ENCODE measurements at places on chromosomes 4 and X.
A peak's percentile ranks its signal among the peaks of the same experiment; 100 is the strongest.

DNA sequence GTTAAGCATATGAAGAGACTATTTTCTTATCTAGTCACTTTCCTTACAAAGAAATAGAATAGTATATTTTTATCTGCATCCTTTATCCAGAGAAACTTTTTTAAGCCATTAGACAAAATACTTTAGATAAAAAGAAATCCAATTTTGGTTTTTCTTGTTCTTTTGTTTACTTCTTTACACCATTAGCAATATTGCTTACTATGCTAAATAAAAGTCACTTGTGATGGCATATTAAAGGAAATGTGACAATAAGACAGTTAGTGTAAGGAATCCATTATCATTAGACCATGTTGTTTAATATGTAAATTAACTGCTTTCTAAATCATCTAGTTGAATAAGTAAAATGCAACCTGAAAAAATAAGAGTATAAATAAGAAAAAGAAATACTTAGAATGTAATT lies 2582.7 kb downstream of the ARAP2 start:
- H3K27me3 ChIP-seq = no peaks in the 10 kb centered on the region
- H3K27ac ChIP-seq = no peak overlapping the region
- no peaks in the 10 kb centered on the region for H3K36me3 ChIP-seq
- H3K4me1 ChIP-seq = no peaks in the 10 kb centered on the region

GRCh38 chrX:45668686-45669443 lies 468.2 kb upstream of the DIPK2B start:
- no peak overlapping the region for H3K27ac ChIP-seq
- H3K4me3 ChIP-seq = no peak overlapping the region
- H3K36me3 ChIP-seq = no peaks in the 10 kb centered on the region
- no peak for DNase-seq
- no peaks in the 10 kb centered on the region for H3K4me1 ChIP-seq

DNA sequence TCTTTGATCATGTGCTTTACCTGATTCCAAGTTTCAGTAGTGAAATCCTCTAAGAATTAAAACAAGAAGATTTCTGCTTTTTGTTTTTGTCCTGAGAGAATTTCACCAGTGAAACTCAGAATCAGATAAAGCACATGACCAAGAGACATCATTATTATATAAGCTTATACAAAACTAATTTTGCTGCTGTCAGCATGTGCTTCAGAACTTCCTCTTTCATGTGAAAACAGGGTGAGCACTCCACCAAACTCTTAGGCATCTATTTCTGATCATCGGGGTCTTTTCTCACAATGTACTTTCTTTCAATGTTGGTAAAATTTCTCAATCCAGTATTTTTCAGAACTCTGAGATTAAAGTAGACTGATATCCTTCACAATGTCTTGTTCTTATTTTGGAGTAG lies 152.1 kb downstream of the SLC39A8 start:
- H3K27me3 ChIP-seq = no peaks in the 10 kb centered on the region
- no peak for DNase-seq
- peaks cover 17% of the 10 kb centered on the region for H3K4me1 ChIP-seq
- H3K4me3 ChIP-seq = no peak overlapping the region

- H3K36me3 ChIP-seq = no peaks in the 10 kb centered on the region
- peak within 1 kb of the TSS; percentile 81 for H3K4me3 ChIP-seq
- H3K27me3 ChIP-seq = peaks cover 18% of the 10 kb centered on the region
- peak within 1 kb of the TSS; percentile 94 for H3K27ac ChIP-seq
- peaks cover 22% of the 10 kb centered on the region for H3K4me1 ChIP-seq
Measured at GRCh38 chrX:18983666-18984380, at the start of gene PHKA2. TSS of gene PHKA2 (minus strand) at chrX:18984114. CDS start at chrX:18983932, 182 bp downstream.

- no peak for DNase-seq
- no peaks in the 10 kb centered on the region for H3K27me3 ChIP-seq
- no peaks in the 10 kb centered on the region for H3K4me1 ChIP-seq
- H3K36me3 ChIP-seq = no peaks in the 10 kb centered on the region
- no peak overlapping the region for H3K27ac ChIP-seq
- no peak overlapping the region for H3K4me3 ChIP-seq
Measured at GRCh38 chr4:181161669-181162068, 1081.5 kb upstream of the TENM3 start.

DNA sequence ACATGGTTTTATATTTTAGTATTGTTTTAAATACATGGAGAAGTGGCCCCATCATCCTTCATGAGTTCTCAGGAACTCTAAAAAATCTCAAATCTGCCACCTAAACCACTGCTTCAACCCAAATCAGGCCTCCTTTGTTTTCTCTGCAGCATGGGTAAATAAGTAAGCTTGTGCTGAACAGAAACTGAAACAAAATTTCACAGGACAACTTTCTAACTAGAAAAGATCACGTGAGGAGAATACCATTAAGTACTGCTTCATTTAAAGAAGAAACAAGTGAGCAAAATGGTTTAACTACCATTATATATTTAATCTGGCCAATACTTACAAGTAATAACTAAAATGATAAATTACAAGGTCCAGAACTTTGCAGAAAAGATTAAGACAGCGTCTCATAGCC lies 2.5 kb downstream of the ARAP2 start:
- H3K4me1 ChIP-seq = peaks cover 60% of the 10 kb centered on the region
- no peaks in the 10 kb centered on the region for H3K27me3 ChIP-seq
- peak overlapping the region; percentile 98 for H3K27ac ChIP-seq
- peak overlapping the region; percentile 94 for H3K4me3 ChIP-seq
- no peak for DNase-seq

DNA sequence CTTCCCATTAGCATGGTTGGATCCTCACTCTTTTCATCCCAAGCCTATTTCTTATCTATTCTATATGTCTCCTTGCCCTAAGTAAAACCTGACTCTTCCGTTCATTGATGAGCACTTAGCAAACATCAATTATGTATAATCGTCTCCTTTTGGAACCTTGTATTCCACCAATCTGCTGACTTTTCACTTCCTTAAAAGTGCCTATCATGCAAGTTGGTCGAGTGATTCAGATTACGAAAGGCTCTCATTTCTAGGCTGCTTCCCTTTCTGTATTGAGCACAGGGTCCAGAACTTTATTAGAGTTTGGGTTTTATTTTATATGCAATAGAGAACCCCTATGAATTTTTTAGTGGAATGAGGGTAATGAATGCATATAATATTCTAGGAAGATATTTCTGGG lies 27.1 kb upstream of the ALB start:
- DNase-seq = no peak
- H3K36me3 ChIP-seq = no peaks in the 10 kb centered on the region
- no peak overlapping the region for H3K27ac ChIP-seq
- H3K27me3 ChIP-seq = peaks cover 3% of the 10 kb centered on the region

DNA sequence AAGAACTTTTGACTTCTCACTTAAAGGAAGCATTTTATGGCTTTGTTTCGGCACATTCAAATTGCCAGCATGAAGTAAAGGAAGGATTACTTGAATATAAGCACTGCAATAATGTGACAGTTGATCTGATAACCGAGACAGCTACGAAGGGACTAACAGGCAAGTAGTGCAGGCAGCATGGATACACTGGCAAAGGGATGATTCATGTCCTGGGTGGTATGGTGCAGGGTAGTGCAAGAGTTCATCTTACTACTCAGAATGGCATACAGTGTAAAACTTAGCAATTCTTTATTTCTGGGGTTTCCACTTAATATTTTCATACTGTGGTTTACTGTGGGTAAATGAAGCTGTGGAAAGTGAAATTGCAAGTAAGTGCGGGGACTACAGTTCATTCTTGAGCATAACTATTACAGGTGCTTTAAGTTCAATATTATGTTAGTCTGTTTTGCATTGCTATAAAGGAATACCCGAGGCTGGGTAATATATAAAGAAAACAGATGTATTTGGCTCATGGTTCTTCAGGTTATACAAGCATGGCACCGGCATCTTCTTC lies 611.8 kb downstream of the SPOCK3 start:
- H3K36me3 ChIP-seq = no peaks in the 10 kb centered on the region
- no peak overlapping the region for H3K27ac ChIP-seq
- no peaks in the 10 kb centered on the region for H3K27me3 ChIP-seq
- H3K4me1 ChIP-seq = no peaks in the 10 kb centered on the region
- H3K4me3 ChIP-seq = no peak overlapping the region

DNA sequence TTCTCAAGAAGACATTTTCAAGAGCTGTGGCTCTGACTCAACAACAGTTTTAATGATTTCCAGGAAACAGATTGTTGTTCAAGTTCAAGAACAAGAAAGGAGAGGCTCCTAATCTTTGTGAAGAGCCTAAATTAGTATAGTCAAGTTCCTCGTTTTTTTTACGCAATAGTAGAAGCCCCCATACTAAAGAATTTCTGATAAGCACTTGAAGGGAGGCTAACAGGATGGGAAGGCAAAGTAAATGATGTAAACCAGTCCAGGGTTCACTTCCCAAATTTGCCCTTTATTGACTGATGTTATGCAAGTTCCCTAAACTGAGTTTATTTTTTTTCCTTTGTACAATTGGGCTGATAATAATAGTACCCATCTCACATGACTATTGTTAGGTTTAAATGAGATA lies 178.2 kb downstream of the RTL9 start:
- H3K27ac ChIP-seq = no peak overlapping the region
- no peaks in the 10 kb centered on the region for H3K36me3 ChIP-seq

DNA sequence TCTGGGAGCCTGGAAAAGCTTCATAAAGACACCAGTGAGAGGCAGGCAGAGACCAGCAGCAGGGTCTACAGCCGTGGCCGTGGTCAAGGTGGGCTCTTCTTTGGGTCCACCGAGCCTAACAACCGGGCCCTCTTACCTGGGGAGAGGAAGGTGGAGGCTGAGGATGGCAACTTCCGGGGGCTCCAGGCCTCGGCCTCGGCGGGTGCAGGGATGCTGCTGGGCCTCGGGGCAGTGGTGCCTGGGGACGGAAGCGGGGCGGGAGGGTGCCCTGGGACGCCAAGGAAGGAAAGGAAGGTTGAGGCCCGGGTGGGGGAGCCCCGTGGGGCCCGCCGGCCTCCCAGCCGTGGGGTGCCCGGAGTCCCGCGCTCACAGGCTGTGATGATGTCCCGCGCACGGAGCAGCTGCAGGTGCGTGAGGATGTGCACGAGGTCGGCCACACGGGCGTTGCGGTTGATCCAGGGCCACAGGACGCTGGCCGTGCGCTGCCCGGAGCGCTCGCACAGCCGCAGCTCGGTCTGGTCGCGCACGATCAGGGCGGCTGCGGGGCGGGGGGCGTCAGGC lies 561 bp downstream of the IRAK1 start:
- peaks cover 17% of the 10 kb centered on the region for H3K27me3 ChIP-seq
- peak overlapping the region; percentile 92 for H3K27ac ChIP-seq
- peak; percentile 59 for DNase-seq
- peaks cover 31% of the 10 kb centered on the region for H3K4me1 ChIP-seq
- H3K4me3 ChIP-seq = peak overlapping the region; percentile 87
- H3K36me3 ChIP-seq = peaks cover 49% of the 10 kb centered on the region

GRCh38 chr4:74618659-74619058 lies 173.7 kb downstream of the AREG start:
- no peak overlapping the region for H3K27ac ChIP-seq
- no peaks in the 10 kb centered on the region for H3K27me3 ChIP-seq
- H3K36me3 ChIP-seq = no peaks in the 10 kb centered on the region
- H3K4me3 ChIP-seq = no peak overlapping the region
- no peaks in the 10 kb centered on the region for H3K4me1 ChIP-seq
